ENCODE measurements at places on chromosomes 4 and X.

- DNase-seq: no peak
Observed at GRCh38 chrX:52263417-52263816, 78.7 kb downstream of the MAGED4 start.

GRCh38 chrX:103556963-103557612 is 28.2 kb upstream of the TCEAL4 start:
- no peak for DNase-seq

DNA sequence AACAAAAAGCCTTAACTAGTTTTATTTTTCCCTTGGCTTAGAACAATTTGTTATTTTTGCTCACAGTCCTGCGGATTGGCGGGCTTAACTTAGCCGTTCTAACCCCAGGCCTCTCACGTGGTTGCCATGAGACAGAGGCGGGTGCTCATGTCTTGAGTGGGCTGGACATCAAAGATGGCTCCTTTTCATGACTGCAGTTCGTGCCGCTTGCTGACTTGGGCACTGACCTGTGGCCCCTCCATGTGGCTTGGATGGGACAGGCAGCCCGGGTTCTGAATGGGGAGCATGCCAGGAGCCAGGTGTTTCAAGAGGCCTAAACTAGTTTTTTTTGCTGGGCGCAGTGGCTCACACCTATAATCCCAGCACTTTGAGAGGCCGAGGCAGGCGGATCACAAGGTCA is 40.7 kb downstream of the CDS1 start:
- no peak for DNase-seq

- no peak for DNase-seq
Observed at GRCh38 chr4:70298051-70298450, 36.7 kb upstream of the CABS1 start.

- no peak for DNase-seq
Observed at GRCh38 chr4:107216379-107216778, 180.3 kb upstream of the DKK2 start.

DNA sequence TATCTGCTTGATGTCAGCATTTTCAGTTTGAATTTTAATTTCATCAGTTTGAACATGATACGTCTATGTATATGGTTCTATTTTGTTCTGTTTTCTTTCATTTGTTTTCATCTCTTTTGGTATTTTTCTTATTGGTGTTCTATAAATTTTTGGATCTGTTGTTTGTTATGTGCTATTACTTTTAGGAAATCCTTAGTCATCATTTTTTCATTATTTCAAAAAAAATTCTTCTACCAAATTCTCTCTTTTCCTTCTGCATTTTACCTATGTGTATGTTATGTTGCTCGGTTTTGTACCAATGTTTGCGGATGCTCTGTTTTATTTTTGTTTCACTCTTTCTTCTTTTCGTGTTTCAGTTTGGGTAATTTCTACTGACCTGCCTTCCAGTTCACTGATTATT is 32.8 kb downstream of the NPY2R start:
- DNase-seq: no peak

GRCh38 chr4:141335166-141335565 is 114.5 kb downstream of the ZNF330 start:
- no peak for DNase-seq

GRCh38 chr4:6641971-6642320 is 1.5 kb downstream of the MRFAP1 start:
- DNase-seq: no peak

- DNase-seq: no peak
Observed at GRCh38 chr4:122434285-122434684, 22.2 kb downstream of the IL2 start.

DNA sequence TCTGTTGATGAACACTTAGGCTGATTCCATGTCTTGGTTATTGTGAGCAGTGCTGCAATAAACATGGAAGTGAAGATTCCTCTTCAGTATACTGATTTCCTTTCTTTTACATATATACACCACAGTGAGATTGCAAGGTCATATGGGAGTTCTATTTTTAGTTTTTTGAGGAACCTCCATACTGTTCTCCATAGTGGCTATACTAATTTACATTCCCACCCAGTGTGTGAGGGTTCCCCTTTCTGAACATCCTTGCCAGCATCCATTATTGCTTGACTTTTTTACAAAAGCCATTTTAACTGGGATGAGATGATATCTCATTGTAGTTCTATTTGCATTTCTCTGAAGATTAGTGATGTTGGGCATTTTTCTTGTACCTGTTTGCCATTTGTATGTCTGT is 80.5 kb upstream of the GALNT7 start:
- no peak for DNase-seq

DNA sequence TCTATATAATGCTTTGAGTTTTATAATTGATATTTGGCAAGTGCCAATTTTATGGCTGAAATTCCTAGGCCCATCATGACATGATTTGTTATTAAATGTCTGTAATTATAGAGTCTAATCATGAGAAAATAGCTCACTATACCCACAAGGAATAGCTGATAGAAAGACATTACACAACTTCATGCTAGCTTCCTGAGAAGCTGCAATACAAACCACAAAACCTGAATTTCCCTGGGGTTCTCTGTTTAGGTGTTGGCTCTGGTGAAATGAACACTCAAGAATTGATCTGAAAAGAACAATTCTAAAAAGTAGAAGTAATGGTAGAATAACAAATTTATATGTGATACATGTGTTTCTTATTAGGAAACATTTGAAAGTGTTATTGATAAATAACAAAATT is 169.6 kb downstream of the GASK1B start:
- DNase-seq: no peak

GRCh38 chrX:40920351-40920750 is 164.9 kb upstream of the USP9X start:
- no peak for DNase-seq

Data from retina (tissue), 1 donor.